A549 treated with DMSO at 1 μM for 4 hours (cell line): ENCODE measurements at places on chromosomes 6 and 20. TPM values are rescaled to one million over a fixed set of nuclear protein-coding genes. Genes with fewer than 3 reads are reported as not detected.

VGLL2 gene
- not detected in 5 replicates for total RNA-seq

RCAN2 gene
- total RNA-seq, result not detected in 5 replicates

SOX4 gene
- total RNA-seq, result 12.3 to 21.7 TPM (median 16.2 TPM) in 5 replicates

PCMTD2 gene
- 9.9 to 17.4 TPM (median 13.4 TPM) in 5 replicates for total RNA-seq

HEBP2 gene
- total RNA-seq, result 13.9 to 34.9 TPM (median 33.0 TPM) in 5 replicates

TASP1 gene
- total RNA-seq, result 9.5 to 11.9 TPM (median 10.5 TPM) in 5 replicates

MYH7B gene
- 0.08 to 0.17 TPM (median 0.13 TPM) in 4 of 5 replicates, not detected in the other for total RNA-seq

RIOK1 gene
- 12.4 to 15.4 TPM (median 13.1 TPM) in 5 replicates for total RNA-seq

SLC17A5 gene
- 8.8 to 10.6 TPM (median 9.2 TPM) in 5 replicates for total RNA-seq

SLC26A8 gene
- total RNA-seq, result not detected in 5 replicates

CDSN gene
- total RNA-seq, result not detected in 5 replicates

LY6G6D gene
- total RNA-seq, result not detected in 5 replicates

FNDC11 gene
- total RNA-seq, result 0.07 to 0.20 TPM (median 0.16 TPM) in 5 replicates
